ENCODE measurements at places on chromosomes 2 and 18.
A peak's percentile ranks its signal among the peaks of the same experiment; 100 is the strongest.

GRCh38 chr2:27123302-27124150 is at the start of gene ABHD1:
TSS of gene ABHD1 (plus strand) at chr2:27123815. CDS start at chr2:27123949, 134 bp downstream.
- DNase-seq: no peak

GRCh38 chr2:230668184-230668938 is 44.3 kb upstream of the CAB39 start:
- DNase-seq: no peak

DNA sequence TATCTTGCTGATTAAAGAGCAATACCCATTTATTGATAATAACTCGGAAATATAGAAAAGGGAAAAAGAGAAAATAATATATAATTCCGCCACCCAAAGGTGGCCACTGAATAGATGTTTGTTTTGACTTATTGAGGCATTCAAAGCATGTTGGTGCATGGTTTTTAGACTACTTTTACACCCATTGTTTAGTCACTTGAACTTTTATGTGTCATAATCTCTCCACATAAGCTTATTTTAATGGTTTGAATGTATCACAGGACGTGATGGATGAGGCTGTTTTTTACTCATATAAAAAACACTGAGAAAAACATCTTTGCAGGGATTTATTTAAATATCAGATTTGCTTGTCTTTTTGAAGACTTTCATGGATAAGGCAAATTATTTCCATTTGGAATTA is 120.4 kb downstream of the ACKR3 start:
- no peak for DNase-seq

- no peak for DNase-seq
Measured at GRCh38 chr2:12064153-12064552, 317.7 kb downstream of the LPIN1 start.

GRCh38 chr2:88967844-88968243 is 276.4 kb downstream of the RPIA start:
- DNase-seq: peak; percentile 7
